ENCODE measurements at places on chromosomes 4 and X. TPM values are rescaled to one million over a fixed set of nuclear protein-coding genes. Genes with fewer than 3 reads are reported as not detected.

- DNase-seq = no peak
Observed at GRCh38 chr4:1295405-1296055, 5.8 kb downstream of the MAEA start.

JADE1 gene
- total RNA-seq = 5.4 TPM

GAGE13 gene
- total RNA-seq = not detected

- DNase-seq = no peak
Observed at GRCh38 chr4:140837736-140838135, 81.6 kb upstream of the TBC1D9 start.

- no peak for DNase-seq
Observed at GRCh38 chrX:43375136-43375535, 281.0 kb upstream of the MAOA start.

GRCh38 chr4:75655562-75655961, 17.6 kb downstream of the G3BP2 start:
- DNase-seq = no peak

DNA sequence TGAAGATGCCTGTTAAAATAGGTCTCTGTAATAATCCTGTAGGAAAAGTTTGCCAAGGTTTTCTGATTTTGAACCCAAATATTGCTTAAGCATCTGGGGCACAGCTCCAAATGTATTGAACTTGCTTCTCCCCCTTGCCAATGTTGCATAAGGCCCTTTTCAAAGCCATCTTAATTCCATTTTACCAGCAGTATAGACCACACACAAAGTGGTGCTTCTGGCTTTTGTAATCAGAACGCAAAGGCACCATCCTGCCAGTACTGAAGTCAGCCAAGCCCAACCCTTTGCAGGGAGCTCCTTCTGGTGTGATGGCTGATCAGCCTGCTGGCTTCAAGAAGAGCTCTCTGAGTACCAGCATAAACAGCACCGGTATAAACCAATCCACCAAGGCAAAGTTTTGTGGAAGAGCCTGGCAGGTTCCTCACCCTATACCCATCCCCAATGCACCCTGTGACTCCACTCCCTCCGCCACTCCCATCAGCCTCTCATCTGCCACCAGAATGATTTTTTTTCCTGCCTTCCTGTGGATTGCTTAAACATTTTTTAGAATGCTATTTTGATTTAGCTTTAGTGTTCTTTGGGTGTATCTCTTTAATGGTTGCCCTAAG, 39.2 kb upstream of the USP9X start:
- peak; percentile 28 for DNase-seq

DNA sequence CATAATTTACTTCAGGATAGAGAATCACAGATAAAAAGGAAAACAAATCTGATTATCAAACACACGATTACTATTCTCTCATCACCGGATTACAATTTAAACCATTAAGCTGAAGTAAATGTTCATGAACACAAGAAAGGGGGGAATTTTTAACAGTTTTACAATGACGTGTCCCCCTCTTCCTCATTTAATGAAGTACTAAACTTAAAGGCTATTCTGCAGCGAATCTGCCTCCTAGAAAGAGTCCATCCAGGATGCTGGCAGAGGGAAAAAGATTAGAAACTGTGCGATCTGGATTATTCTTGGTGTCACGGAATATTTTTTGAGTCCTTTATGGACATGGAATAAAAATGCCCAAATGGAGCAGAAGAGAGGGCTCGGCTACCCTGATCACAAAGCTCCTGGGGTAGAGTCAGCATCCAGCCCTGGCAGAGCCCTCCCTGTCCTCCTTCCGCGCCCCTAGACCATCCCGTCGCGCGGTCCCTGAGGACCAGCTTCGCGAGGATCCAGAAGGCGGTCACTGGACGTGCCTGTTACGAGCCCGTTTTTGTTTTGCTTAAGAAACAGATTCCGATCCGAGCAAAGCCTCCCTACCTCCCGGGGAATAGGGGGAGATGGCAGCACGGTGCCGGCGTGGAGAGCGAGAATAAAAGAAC, 1.2 kb downstream of the ELF2 start:
- no peak for DNase-seq

DNA sequence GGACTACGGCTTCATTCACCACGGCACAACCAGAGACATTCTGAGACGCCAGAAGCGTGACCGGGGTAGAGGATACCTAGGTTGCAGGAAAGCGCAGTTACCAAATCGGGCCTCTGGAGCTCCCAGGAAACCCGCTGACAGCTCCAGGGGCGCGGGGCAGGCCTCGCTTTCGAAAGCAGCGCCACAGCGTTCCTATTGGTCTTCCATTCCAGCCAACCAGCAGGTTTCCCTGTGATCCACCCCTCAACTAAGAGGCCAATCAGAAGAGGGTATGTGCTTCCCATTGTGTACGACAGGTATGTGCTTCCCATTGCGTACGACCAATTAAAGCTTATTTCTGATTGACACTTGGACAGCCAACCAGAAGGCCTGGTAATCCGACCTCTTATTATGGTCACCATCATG, 14.9 kb downstream of the SNX12 start:
- peak; percentile 21 for DNase-seq

GRCh38 chr4:7342223-7343080, 92.3 kb downstream of the PSAPL1 start:
- no peak for DNase-seq

DNA sequence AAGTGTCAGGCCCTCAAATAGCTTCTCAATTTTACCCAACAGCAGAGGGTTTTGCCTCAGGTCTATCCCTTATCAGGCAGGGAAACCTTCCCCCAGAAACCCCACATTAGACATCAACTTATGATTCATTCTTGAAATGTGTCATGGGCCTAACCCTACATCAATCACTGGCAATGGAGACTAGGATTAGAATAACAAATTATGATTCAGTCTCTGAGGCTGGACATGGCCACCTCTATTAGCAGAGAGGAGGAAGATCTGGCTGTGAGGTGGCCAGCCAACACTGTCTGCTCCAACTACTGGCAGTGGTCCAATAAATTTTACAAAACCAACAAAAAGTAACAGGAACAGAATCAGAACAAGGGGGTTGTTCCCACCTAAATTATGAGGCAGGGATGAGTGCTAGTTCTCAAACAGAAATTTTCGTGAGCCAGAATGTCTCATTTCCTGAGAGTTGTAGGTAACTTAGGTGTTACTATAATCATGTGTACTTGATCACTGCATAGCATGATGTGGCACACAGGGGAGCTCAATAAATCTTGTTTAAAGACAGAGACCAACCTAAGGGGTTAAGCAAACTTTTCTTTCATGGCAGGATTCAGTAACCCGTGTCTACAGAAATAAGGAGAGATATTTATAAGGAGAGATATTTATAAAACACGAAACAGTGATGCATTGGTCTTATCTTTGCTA, 126.8 kb downstream of the NFKB1 start:
- DNase-seq = no peak

DNA sequence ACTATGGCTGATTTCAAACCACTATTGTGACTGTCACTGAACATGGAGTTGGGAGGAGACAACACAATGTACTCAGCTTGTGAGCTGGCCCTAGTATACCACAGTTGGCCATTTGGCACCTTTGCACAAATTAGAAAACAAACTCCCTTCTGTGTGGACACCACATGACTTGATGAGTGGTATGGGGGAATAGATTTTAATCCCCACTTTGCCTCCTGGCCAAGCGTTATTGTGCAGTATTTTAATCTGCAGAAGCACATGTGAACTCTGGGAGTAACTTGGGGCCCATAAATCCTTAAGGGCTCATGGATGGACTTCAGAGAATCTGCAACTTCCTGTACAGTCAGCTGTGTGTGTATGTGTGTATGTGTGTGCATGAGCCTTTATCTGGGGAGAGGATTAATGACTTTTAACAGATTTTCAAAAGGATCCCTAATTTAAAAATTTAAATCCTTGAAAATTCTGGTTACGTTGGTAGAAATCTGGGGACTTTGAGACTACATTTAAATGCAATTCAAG, 105.0 kb upstream of the PAQR3 start:
- DNase-seq = no peak

DNA sequence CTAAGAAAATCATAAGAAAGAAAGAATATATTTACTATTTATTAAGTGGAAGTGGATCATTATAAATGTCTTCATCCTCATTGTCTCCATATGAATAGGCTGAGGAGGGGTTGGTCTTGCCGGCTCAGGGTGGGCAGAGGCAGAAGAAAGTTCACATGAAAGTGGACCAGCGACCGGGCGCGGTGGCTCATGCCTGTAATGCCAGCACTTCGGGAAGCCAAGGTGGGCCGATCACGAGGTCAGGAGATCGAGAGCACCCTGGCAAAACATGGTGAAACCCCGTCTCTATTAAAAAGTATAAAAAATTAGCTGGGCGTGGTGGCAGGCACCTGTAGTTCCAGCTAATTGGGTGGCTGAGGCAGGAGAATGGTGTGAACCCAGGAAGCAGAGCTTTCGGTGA, 1145.4 kb downstream of the STIM2 start:
- no peak for DNase-seq

GRCh38 chr4:147581606-147582350, 35.4 kb upstream of the TMEM184C start:
- no peak for DNase-seq

CCDC149 gene
- 14.2 TPM for total RNA-seq

GRCh38 chr4:175637762-175638161, 174.3 kb downstream of the GPM6A start:
- DNase-seq = no peak

GRCh38 chr4:40744218-40744617, 5.5 kb upstream of the NSUN7 start:
- no peak for DNase-seq

SHISA3 gene
- total RNA-seq = 1.9 TPM

SLC25A43 gene
- total RNA-seq = 31.3 TPM

- DNase-seq = no peak
Observed at GRCh38 chr4:20341134-20341738, 89.5 kb downstream of the SLIT2 start.
